NCI-H345 (cell line): ENCODE measurements at places on chromosomes 16 and 17.

GRCh38 chr16:50731130-50731988 is 10.5 kb upstream of the CYLD start:
- no peak for DNase-seq

GRCh38 chr17:75925912-75926311 is 14.9 kb downstream of the FBF1 start:
- no peak for DNase-seq

GRCh38 chr16:85798283-85798776 is 1.0 kb downstream of the EMC8 start:
- no peak for DNase-seq

DNA sequence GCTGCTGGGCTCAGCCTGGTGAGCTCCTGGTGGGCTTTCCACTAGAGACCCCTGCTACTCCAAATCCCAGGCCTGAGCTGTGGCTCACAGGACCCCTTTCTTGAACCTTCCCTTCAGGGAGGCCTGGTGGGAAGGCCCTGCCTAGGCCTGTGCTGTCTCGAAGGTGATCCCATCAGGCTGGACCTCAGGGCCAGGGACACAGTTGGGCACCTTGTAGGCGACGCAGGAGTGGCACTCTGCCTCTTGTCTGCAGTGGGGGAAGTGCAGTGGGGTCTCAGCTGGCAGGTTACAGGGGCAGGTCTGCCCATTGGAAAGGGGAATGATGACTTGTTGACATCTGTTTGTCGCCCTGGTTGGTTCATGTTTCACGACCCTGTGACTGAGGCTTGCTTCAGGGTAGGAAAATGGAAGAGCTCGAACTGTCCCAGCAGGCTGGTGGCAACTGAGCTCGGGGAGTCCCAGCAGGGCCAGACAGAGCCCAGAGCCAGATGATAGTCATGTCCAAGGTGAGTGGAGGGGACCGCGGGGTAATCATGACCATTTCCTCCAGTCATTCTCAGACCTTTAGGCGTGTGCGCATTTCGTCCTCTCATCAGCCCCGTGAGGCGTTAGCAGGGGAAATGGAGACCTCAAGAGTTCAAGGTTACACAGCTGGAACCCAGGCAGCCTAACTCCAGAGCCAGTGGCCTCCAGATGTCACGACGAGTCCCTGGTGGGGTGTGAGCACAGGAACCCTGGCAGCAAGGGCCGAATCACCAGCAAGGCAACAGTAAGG is 11.3 kb downstream of the CMIP start:
- DNase-seq: no peak

GRCh38 chr17:34118564-34118963 is 136.5 kb upstream of the CCL2 start:
- no peak for DNase-seq

DNA sequence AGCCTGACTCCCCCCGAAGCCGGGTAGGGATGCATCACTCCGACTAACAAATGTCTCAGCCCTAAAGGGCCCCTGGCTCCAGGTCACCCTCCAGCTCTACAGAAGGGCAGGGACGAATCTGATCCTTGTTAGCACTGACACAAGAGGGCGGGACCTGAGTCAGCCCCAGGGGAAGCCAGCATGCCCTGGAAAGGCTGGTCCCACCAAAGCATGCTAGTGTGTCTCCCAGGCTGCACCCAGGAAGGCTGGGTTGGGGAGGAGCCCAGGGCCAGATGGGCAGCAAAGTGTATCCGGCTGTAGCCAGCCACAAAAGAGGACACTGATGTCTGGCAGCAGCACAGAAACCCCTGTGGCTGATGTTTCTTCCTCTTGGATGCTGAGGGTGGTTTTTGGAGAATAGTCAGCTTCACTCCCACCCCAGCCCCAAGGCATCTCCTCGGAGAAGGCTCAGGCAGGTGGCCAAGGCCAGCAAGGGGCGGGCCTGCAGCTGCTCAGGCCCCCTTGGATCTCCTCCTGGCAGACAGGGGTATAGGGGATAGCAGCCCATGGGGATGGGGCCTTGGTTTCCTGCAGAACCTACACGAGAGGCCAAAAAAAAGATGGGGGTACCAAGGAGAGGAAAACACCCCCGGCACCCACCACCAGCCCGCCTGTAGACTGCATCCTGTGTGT is 11.0 kb downstream of the NATD1 start:
- DNase-seq: no peak

GRCh38 chr17:12041312-12041711 is 20.6 kb downstream of the MAP2K4 start:
- no peak for DNase-seq
